ENCODE measurements at places on chromosomes 4 and X.

GRCh38 chr4:55887594-55887993, 34.1 kb downstream of the EXOC1 start:
- no peak for DNase-seq

GRCh38 chrX:34886011-34886410, 56.6 kb upstream of the FAM47B start:
- no peak for DNase-seq

DNA sequence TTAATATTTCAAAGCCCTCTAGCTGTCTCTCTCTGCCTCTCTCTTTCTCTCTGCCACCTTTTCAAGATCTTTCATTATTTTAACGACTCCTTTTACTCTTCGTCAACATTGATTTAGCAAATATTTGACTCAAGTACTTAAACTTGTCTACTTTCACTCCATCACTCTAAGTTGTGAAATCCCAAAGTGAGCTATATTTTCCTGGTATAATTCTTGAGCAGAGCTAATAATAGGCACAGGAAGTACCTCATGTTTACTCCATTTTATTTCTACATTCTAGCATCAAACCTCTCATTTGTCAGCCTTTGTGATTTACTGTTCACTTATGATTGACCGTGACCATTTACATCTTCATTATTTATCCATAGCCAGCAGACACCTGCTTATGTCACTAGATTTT, 482.5 kb downstream of the RPA4 start:
- no peak for DNase-seq

GRCh38 chr4:107034091-107034995, 1.8 kb downstream of the DKK2 start:
- DNase-seq = peak; percentile 63

DNA sequence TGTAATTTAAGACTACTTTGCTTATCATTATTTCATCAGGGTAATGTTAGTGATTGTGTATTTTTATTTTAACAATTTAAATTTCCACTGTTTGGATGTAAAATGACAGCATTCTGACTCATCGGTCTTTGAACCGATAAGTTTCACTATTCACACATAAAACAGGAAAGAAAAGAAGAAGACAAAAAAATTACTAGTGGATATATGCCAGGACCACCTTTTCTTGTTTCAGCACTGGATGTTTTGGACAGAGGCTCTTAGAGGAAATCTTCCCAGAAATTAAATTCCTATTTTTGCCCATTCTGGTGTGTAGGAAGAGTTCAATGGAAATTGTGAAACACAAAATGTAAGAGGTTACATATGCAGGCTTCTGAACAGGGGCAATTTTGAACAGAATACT, 57.4 kb downstream of the VEGFC start:
- DNase-seq = no peak

GRCh38 chr4:17717301-17717700, 64.1 kb downstream of the FAM184B start:
- no peak for DNase-seq

GRCh38 chrX:3666975-3667374, 46.5 kb downstream of the PRKX start:
- DNase-seq = no peak
